Stimulated activated CD4-positive, alpha-beta T cell treated with anti-CD3 and anti-CD28 coated beads, Interleukin-15, amount 100 ng/mL, for 24 hours (primary cell): ENCODE measurements at places on chromosomes 12 and 14.

DNA sequence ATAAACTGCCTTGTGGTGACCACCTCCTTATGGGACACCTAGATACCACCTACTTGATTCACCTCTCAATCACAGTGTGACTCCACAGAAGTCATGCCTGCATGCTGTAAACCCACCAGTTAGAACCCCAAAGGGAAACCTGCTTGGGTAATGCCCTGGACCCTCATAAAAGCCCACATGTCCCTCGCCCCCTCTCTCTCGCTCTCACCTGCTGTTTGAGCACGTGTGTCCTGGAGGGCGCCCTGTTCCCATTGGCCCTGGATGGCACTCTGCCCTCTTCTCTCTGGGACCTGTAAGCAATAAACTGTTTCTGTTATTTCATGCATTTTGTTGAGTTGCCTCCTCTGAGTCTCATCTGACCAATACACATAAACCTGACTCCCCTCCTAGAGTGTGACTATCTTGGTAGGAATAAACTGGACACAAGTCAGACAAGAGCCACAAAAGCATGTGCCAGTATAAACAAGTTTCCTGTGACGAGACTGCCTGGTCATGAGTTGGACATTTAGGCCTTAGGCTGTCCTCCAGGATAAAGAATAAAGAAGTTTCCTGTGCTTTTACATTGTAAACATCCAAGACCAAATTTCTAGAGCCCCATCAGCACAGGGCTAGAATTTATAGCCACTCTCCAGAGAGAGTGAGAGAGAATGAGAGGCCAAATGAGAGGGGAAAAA is 8.6 kb downstream of the IFI27L2 start:
- no peak for DNase-seq

- no peak for DNase-seq
Measured at GRCh38 chr14:93375673-93376156, 28.7 kb downstream of the COX8C start.

DNA sequence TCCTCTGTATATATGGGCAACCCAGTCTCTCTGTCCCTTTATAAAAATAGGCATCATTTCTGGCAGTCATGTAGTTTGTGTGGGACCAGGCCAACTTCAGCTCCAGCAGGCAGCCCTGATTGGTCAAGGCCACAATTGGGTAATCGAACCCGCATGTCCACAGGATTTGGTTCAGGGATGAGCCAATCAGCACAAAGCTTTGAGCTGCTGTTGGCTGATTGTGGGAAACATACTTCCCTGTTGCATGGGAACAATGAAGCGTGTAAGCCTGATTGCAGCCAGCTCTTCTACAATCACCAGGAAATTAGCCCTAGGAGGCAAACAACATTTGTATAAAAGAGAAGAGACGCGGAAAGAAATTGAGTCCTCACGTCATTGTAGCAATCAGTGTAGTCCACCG is 328.6 kb downstream of the PCNX1 start:
- no peak for DNase-seq

GRCh38 chr14:90521930-90522483 is 125.2 kb downstream of the CALM1 start:
- no peak for DNase-seq

DNA sequence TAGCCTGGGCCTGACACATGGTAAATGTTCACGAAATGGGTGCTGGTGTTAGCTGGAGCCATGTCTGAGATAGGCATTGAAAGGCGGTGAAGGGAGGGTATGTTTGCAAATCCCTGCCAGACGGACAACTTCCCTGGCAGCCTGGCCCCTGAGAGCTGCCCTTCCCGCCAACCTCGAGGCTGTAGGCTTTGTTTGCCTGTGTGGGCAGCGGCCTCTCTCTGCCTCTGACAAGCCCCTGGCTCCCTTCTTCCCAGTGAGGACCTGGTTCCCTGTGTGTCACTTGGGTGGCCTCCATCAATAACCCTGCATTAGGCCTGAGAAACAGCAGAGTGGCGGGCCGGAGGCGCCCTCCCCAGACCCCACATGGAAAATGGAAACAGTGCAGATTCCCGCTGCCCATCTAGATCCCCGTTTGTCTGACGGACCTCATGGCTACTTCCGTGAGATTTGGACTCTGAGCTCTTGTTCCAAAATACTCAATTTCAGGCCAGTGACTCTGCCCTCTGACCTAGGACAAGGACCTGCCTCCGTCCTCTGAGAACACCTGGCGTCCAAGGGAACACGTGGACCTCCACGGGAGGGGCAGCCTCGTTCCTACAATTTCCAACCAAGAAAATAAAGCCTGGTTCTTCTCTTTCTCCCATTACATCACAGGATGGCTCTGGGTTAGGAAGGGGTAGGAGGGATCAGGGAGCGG is 325.5 kb downstream of the DPF3 start:
- DNase-seq: no peak

GRCh38 chr12:87687362-87687761 is 341.8 kb downstream of the C12orf50 start:
- DNase-seq: no peak

GRCh38 chr12:132133952-132134652 is 10.0 kb downstream of the DDX51 start:
- no peak for DNase-seq

DNA sequence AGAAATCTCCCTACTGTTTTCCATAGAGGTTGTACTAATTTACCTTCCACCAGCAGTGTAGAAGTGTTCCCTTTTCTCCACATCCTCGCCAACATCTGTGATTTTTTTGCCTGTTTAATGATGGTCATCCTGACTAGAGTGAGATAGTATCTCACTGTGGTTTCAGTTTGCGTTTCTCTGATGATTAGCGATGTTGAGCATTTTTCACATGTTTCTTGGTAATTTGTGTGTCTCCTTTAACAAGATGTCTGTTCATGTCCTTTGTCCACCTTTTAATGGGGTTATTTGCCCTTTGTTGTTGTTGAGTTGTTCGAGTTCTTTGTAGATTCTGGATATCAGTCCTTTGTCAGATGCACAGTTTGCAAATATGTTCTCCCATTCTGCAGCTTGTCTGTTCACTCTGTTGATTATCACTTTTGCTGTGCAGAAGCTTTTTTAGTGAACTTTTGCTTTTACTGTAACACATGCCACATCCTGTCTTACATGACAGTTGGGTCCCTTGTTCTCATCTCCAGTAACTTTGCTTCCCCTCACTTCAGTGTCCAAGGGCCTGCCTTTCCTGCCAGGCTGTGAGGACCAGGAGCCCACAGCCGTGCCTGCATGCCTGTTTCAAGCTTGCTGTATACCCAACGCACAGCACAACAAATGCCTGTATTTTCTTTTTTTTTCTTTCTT is 64.9 kb downstream of the SPRING1 start:
- no peak for DNase-seq

DNA sequence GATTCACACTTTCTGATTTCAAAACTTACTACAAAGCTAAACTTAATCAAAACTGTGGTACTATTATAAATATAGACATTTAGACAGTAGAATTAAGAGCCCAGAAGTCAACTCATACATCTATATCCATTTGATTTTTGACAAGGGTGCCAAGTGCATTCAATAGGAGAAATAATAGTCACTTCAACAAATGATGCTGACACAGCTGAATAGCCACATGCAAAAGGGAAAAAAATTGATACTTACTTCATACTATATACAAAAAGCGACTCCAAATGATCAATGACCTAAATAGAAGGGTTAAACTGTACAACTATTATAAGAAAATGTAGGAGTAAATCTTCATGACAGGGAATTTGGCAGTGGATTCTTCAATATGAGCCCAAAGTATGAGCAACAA is 40.7 kb upstream of the SYT10 start:
- DNase-seq: no peak

- no peak for DNase-seq
Measured at GRCh38 chr14:62616668-62617067, 428.6 kb downstream of the KCNH5 start.

DNA sequence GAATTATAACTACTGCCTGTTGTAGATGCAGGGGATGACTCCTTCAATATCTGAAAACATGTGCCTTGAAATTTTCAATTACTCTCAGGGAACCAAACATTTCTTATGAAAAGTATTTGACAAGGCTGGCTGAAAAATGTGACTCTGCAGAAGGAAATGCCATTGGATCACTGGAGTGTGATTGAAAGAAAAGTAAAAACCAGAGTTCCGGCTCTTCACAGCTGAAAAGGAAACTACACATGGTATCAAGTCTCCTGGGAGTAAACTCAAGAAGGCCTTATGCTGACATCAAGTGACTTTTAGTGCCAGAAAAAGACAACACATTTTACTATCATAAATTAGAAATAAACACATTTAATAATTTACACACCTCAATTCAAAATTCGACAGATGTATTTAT is 693.0 kb downstream of the LRFN5 start:
- DNase-seq: no peak

DNA sequence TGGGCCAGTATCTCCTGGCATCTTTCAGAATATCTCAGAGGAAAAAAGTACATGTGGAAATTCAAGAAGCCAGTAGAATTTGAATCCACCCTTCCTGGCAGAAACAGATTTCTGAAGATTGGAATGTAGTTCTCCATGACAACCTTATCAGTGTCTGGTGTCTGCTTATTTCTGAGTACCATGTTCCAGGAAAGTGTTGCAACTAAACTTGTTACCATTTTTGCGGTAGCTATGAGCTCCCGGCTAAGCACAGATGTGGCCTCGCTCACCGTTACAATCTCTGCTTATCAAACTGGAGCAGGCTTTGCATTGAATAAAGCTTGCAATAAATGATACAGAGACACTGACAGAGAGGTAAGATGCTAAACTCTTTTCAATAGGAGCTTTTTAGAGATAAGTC is 13.0 kb upstream of the ITPR2 start:
- no peak for DNase-seq

DNA sequence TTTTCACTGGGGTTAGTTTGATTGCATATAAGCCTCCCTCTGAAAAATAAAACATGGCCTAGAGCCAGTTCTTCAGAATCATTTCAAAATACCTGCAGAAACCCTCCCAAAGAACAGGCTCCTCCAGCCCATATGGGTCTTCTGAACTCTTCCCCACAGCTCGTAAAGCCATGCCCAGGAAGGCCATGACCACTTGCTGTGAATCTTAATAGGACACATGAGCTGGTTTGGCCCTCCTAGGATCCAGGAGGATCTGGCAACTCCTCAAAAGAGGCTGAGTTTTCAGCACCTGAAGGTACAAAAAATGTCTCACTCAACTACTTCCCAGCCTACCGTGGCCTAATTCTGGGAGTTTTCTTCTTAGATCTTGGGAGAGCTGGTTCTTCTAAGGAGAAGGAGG is 2.4 kb downstream of the MYBPC1 start:
- no peak for DNase-seq

GRCh38 chr14:58992935-58993334 is 195.5 kb upstream of the DAAM1 start:
- DNase-seq: no peak

DNA sequence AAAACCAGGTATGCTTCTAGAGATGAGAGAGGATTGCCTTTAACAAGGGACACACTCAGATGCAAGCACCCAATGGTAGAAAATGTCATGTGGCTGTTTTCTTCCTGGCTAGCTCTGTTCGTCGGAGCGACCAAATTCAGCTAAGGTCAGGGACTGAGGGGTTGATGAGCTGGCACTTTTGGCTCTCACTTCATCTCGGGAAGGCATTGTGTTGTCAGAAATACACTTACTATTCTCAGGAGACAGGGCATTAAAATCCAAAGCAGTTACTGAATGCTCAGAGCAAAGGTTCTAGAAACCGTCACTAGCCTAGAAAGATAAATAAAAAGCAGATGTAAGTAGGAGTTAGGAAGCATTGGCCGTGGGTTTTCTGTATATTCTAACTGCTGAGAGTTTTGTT is 275.7 kb upstream of the SSTR1 start:
- DNase-seq: no peak

GRCh38 chr12:12521044-12521485 is 41.6 kb downstream of the DUSP16 start:
- no peak for DNase-seq

GRCh38 chr14:36424478-36425102 is 95.4 kb downstream of the NKX2-1 start:
- DNase-seq: no peak

DNA sequence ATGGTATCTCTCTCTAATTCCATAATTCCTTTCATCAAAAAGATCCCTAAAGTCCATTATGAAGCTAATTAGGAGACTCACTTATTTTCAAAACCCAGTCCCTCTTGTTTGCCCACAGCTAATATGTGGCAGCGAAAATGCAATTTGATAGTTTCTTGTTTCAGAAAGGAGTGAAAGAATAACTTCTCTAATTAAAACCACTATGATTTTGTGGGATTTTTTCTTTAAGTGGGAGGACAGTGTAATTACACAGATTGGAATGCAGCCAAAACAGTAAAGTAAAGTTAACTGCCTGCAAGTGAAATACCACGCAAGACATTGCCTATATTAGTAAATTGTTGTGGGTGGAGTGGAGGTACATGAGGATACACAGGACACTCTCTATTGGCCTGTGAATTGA is 50.0 kb downstream of the PTPRO start:
- no peak for DNase-seq

- DNase-seq: no peak
Measured at GRCh38 chr12:104250366-104251125, 35.0 kb downstream of the TXNRD1 start.
